ENCODE measurements at places on chromosomes 16 and 17.

- DNase-seq: peak; percentile 48
These were observed 37.9 kb downstream of the SIAH1 start for GRCh38 chr16:48347191-48347865.

- peak; percentile 19 for DNase-seq
These were observed 281.4 kb downstream of the BCAS3 start for GRCh38 chr17:60959011-60959410.

DNA sequence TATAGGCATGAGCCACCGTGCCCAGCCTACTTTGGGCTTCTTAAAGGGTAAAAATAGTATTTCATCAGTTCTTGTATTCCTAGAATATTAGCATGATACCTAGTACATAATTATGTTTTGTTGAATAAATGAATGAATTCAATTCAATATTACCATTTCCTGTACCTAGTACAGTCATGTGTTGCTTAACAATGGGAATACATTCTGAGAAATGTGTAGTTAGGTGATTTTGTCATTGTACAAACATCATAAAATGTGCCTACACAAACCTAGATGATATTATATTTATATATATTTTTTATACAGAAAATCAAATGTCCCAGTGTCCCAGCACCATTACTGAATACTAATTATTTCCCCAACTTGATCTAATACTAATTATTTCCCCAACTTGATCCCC, 85.6 kb upstream of the HAS3 start:
- no peak for DNase-seq

- no peak for DNase-seq
These were observed 143.4 kb downstream of the IRF8 start for GRCh38 chr16:86042393-86042792.

DNA sequence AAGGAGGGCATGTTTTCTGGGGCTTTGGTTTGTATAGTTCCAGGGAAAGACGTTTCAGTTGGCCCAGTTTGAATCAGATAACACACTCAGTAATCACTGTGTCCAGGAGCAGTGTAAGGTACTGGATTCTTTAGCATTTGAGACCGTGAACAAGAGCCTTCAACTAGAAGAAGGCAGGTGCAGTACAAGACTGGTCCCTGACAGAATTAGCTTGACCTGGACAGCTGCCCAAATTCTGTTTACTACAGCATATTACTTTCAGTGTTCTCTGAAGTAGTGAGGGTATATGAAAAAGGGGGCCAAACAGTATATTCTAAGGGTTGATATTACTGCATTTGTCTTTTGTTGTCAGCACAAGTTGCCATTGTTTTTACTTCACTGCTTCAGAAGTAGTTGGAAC, 81.3 kb downstream of the COX10 start:
- no peak for DNase-seq

- DNase-seq: no peak
These were observed 3.7 kb downstream of the TNS4 start for GRCh38 chr17:40497695-40498094.

DNA sequence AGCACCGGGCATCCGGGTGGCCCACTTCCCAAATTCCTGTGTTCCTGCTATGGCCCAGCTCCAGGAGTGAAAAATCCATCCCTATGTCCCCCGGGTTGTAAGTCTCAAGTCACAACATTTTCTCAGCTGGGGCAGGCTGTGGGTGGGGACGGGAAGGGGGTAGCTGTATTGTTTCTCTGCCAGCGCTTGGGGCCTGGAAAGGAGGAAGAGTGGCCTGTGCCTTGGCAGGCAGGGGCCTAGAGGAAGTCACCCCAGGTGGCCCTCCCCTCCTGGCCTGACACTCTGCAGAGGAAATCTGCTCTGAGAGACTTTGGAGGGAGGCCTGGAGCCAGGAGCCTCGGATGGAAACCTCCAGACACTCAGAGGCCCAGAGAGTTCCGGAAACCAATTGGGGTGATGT, 10.6 kb upstream of the SCN4A start:
- no peak for DNase-seq

- DNase-seq: no peak
These were observed 805 bp upstream of the TANC2 start for GRCh38 chr17:62965174-62965685.

GRCh38 chr17:28189667-28190066, 129.3 kb upstream of the TMEM97 start:
- DNase-seq: no peak

- DNase-seq: no peak
These were observed 9.3 kb downstream of the ZCCHC14 start for GRCh38 chr16:87483481-87483880.

DNA sequence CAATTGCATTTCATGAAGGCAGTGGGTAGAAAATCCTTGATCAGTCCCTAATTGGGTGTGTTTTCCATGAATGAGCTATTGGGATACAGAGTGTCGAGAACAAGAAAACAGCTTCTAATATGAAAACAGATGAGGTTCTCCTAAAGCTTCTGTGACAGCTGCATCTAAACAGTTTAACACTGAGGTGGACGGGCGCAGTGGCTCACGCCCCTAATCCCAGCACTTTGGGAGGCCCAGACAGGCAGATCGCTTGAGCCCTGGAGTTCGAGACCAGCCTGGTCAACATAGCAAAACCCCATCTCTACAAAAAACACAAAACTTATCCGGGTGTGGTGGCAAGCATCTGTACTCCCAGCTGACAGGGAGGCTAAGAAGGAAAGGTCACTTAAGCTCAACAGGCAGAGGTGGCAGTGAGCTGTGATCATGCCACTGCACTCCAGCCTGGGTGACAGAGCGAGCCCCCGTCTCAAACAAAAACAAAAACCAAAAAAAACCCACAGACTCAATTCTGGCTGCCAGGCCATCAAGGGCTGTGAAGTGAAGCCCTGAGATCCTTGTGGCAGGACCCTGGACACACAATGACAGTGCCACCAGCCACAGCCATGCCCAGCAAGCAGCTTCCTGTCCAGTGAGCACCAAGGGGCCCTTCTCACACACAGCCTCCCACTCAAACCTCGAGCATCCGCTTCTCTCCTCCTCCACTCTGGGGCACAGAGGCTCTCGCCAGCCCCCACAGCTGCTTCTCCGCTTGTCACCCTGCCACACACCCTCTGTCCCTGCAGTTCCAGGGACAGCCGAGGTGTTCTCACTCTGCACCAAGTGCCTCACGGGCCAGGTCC, 44.0 kb downstream of the ANKRD11 start:
- DNase-seq: peak; percentile 64

- DNase-seq: no peak
These were observed 23.5 kb downstream of the COX10 start for GRCh38 chr17:14092808-14093207.

DNA sequence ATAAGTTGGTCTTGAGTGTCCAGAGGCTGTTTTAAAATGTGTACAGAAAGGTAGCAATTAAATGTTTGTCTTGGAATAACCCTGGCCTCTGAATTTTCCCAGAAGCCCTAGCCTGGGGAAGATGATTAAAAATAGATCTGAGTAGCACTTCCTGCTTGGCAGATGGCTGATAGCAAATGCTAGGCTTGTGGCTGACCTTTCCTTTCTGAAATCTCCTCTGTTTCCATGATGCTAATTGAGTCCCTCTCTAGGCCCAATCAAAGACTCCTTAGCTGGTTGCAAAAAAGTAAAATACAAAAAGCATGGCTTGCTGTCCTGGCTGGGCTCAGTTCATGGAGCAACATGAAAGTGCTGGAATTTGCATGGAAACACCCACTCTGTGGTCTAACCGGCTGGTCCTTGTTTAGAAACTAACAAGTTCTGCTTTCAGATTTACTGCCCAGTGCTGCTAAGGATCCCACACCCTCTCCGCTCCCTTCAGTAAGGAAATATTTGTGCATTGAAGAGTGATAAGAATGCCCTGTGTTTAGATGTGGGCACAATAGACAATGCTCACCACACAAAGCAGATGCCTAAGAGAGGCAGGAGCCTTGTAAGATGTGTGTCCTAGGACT, 40.8 kb downstream of the YPEL2 start:
- DNase-seq: peak; percentile 83

DNA sequence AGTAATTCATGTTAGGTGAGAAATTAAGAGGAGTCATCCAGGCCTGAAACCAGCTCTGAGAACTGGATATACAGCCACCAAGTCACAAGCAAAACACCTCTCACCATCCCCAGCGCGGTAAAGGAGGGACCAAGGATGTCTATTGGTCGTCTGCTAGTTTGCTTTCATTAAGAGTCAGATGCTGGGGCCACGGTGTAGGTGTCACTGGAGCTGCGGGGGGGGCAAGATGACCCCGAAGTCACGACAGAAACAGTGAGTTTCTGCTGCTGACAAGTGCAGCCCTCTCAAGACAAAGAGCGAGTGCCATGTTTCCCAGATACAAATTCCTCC, 790 bp downstream of the NCBP3 start:
- no peak for DNase-seq

- no peak for DNase-seq
These were observed 7.6 kb downstream of the SPNS2 start for GRCh38 chr17:4506175-4506813.

GRCh38 chr16:29029168-29029994, 44.5 kb downstream of the LAT start:
- DNase-seq: peak; percentile 87

DNA sequence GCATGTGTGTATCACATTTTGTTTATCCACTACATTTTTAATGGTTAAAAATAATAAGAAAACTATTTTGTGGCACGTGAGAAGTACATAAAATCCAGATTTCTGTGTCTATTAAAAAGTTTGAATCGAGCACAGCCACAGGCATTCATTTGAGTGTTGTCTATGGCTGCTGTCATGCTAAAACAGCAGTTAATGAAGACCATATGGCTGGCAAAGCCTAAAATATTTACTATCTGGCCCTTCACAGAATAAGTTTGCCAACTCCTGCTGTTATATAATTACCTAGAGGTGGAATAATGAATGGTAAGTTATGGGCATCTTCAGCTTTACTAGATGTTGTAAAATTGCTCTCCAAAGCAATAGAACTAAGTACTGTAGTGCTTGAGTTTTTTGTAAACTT, 30.5 kb downstream of the TMEM98 start:
- DNase-seq: no peak

DNA sequence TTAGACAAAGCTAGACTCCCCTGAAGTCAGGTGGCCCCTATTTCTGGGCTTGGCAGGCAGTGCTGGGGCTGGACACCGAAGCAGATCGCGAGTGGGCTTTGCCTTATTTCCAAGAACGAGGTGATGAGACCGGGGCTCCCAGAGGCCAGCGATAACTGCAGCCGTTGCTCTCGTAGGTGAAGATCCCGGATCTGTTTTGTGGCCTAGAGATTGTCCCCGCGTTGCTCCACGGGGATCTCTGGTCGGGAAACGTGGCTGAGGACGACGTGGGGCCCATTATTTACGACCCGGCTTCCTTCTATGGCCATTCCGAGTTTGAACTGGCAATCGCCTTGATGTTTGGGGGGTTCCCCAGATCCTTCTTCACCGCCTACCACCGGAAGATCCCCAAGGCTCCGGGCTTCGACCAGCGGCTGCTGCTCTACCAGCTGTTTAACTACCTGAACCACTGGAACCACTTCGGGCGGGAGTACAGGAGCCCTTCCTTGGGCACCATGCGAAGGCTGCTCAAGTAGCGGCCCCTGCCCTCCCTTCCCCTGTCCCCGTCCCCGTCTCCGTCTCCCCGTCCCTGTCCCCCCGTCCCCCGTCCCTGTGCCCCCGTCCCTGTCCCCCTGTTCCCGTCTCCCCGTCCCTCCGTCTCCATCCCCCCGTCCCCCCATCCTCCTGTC, 1.5 kb upstream of the TBCD start:
- peak; percentile 44 for DNase-seq

DNA sequence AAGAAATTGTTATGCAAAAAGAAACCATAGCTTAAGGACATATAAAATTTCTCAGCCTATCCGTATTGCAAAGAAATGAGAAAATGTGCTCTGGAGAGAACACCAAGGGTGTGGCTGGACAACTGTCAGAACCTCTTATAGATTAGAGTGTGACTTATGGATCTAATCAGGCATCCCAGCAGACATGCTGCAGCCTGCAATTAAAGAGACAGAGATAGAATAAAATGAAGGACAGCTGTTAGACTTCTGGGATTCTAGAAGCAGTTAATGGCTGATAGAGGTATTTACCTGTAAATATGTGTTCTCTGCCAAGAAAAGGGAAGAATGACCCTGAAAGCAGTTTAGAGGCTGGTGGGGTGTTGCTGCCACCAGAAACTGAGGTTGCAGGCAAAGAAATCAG, 160.1 kb upstream of the KIF2B start:
- no peak for DNase-seq

- DNase-seq: no peak
These were observed 10.7 kb downstream of the PROCA1 start for GRCh38 chr17:28700830-28701492.

DNA sequence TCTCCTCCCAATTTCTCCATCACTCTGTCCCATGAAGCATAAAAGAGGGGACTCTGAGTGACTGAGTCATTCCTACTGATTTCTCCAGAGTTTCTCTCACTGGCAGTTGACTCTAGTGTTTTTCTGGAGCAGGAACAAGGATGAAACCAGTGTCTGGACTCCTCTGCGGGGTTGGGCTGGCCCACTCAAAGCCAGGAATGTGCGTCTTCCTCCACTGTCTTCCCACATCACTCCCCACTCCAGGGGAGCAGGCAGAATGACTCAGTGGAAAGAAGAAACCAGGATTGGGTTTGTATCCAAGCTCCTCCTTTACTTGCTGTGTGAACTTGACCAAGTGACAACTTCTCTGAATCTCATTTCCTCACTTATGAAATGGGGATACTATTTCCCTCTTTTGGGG, 497.5 kb upstream of the SALL1 start:
- DNase-seq: no peak

DNA sequence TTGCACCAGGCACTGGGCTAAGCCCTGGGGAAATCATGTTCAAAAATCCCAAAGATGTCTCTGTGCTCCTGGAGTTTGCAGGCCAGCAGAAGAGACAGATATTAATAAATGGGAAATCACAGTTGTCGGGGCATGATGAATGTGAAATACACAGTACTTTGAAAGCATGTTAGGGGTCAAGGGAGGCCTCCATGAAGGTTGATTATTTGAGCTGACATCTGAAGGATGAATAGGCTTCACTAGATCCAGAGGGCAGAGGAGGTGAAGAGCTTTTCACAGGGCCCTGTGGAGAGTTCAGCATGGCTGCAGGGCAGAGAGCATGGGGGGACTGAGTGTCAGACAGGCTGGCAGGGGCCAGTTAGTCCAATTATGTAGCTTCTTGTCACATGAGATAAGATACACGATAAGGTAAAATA, 2.6 kb downstream of the ANKRD40CL start:
- DNase-seq: no peak

DNA sequence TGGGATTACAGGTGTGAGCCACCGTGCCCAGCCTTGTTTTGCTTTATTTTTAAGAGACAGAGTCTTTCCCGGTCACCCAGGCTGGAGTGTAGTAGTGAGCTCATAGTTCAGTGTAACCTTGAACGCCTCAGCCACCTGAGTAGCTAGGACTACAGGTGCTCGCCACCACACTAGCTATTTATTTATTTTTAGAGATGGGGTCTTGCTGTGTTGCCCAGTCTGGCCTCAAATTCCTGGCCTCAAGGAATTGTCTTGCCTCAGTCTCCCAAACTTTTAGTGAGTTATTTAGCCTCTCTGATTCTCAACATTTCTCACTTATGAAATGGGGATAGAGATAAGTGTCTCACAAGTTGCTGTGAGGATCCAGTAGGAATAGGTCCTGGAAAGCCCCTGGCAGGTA, 21.7 kb downstream of the FZD2 start:
- no peak for DNase-seq

GRCh38 chr16:78961464-78961863, 639.1 kb downstream of the MAF start:
- DNase-seq: no peak

Data from suppressor macrophage treated with lipopolysaccharide for 1 hour (primary cell).